ENCODE measurements at places on chromosomes 7 and 10.
A peak's percentile ranks its signal among the peaks of the same experiment; 100 is the strongest.

- DNase-seq, result no peak
Measured at GRCh38 chr10:125101049-125101448, 59.3 kb downstream of the CTBP2 start.

- DNase-seq, result no peak
Measured at GRCh38 chr7:120979765-120980499, 8.6 kb upstream of the CPED1 start.

GRCh38 chr10:127452568-127452967 is 96.5 kb upstream of the NPS start:
- no peak for DNase-seq

- DNase-seq, result no peak
Measured at GRCh38 chr10:10292501-10292900, 725.2 kb upstream of the CELF2 start.

GRCh38 chr10:1661859-1662437 is 75.4 kb downstream of the ADARB2 start:
- no peak for DNase-seq

DNA sequence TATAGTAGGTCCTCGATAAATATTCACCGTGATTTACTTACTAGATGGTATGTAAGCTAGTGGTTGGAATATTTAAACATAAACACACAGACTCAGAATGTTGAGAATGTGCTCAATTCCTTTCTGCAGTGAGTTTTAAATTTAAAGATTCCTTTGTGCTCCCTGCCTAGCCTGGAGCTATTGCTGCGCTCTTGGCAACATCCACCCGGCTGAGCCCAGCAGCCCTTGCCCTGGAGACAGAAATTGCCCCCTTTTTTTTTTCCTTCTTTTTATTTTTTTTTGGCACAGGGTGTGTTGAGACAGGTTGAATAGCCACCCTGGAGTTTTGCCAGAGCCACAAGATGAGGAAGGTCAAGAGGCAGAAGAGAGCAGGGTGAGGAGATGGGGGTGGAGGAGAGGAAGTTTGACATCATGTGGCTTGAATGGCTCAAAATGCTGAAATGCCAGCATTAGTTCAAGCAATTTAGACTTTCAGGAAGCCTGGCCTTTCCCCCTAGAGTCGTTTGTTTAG is 180.8 kb downstream of the PRKCQ start:
- no peak for DNase-seq

DNA sequence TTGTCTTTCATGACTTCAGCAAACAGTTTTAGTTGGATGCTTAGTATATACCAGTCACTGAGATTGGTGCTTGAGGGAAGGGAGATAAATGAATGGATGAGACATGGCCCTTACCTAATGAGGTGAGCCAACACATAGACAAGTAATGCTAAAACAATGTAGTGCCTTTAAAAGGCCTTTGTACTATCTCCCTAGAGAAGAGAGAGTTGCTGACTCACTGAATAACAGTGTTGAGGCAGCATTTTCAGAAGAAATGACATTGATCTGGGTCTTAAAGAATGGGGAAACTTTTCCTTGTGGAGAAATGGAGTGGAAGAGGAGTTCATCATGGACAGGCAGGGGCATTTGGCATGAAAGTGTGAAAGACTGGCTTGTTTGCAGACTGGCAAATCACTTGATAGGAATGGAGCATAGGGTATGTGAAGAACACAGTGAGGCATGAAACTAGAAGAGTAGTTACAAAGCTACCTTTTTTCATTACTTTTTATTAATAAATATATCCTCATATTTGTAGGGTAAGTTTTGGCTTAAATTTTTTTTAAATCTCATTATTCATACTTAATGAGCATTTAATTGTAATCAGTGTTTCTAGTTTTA is 91.2 kb downstream of the KAT6B start:
- no peak for DNase-seq

DNA sequence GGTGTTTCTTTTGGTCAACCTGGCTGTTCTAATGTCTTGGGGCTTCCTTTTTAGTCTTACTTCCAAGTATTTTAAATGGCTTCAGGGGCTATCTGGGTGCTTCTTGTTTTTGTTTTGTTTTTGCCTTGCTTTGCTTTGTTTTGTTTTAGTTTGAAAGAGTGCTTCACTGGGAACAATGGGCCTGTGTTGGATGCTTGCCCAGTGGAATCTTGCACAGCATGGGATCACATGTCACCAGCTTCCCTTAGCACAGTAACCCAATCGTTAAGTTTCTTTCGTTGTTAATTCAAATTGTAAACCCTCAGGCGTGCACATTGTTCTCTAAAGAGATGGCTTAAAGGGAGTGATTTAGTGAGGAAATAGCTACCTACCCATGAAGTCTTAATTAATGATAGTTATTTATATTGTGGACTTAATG is 8.9 kb downstream of the COL17A1 start:
- DNase-seq, result no peak

GRCh38 chr10:48470893-48471805 is 133.7 kb downstream of the ARHGAP22 start:
- no peak for DNase-seq

- no peak for DNase-seq
Measured at GRCh38 chr10:77490534-77491314, 146.9 kb downstream of the KCNMA1 start.

- DNase-seq, result no peak
Measured at GRCh38 chr10:93034426-93034825, 26.2 kb upstream of the CYP26C1 start.

DNA sequence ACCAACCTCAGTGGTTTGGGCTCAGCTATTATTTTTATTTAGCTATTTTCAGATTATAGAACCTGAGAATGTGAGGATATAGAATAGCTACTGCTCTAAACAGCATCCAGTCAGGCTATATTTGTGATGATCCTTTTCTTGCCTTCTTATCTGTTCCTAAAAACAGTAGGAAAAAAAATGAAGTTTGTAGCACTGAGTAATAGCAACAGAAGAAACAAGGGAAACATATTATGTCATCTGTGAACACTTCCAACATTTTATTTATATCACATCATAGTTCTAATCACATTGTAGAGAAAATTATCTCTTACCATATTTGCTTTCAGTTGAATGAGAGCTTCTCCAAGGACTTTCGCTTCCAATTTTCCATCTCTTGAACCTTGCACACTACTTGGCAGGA is 229.6 kb upstream of the PTPRZ1 start:
- no peak for DNase-seq

GRCh38 chr10:85187047-85187446 is 858.7 kb downstream of the CCSER2 start:
- DNase-seq, result no peak

GRCh38 chr7:110095372-110096052 is 995.4 kb upstream of the LRRN3 start:
- no peak for DNase-seq

DNA sequence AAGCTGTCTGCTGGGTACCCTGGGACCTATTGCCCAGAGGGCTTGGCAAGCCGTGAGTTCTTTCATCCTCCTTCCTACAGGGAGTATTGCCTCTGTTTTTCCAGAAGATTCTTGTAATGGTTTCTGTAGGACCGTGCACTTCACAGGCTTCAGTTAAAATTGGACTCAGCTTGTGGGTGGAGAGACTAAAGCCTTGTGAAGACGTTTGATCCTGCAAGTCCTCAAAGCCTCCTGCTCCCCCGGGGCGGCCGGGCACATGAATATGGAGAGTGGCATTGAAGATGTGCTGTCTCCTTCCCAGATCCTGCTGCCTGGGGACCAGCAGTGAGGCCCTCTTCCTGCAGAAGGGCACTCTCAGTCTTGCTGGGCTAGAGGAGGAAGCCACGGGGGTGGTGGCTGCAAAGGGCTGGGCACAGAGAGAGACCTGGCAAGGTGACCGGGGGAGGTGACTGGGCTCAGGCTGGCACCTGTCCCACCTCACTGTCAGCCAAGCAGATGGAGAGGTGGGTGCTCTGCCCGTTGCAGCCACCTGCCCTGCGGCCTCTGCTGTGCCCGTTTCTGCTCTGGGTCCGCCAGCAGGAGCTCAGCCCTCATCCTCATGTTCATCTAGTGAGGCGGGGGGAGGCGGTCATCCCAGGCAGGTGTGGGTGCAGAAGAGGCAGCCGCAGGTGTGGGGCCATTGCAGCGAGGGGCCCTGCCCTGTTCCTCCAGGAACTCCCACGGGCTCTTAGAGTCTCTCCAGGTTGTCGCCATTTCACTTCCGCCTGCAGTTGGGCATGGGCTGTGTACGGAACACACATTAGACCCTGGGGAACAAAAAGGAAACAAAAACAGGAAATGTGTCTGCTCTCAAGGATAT is 55.7 kb downstream of the TMEM209 start:
- DNase-seq, result no peak

DNA sequence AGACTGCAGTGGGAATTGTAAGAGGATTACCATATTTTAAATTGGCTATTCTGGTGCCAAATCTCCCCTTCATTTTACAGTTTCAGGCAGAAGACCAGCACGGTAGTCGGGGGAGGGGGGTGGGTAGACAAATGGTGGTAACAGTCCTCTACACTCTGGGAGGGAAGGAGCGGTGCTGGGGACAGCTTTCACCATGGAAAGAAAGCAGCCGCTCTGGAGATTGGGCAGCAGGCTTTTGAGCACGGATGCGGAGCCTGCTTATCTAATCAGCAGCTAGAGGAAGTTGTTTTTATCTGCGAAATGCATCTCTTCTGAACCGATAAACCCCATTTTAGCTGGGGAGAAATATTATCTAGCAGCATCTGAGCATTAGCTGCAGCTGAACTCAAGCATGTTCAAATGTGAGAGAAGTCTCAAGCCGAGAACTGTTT is 28.7 kb downstream of the IKZF1 start:
- no peak for DNase-seq

DNA sequence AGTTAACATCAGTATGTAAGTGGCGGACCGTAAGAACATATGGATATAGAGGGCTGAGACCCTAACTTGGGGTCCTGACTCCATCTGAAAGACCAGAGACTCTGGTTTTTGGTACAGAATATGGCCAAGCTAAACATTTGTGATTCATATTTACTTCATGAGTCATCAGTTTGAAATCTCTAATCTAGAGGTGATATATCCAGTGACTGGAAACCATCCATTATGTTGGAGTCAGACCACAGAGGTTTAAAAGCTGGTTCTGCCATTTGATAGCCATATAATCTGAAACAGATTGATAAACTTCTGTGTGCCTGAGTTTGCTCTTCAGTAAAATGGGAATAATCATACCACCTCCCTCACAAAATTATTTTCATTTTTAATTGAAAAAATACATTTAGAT is 505.3 kb downstream of the SORCS3 start:
- no peak for DNase-seq

DNA sequence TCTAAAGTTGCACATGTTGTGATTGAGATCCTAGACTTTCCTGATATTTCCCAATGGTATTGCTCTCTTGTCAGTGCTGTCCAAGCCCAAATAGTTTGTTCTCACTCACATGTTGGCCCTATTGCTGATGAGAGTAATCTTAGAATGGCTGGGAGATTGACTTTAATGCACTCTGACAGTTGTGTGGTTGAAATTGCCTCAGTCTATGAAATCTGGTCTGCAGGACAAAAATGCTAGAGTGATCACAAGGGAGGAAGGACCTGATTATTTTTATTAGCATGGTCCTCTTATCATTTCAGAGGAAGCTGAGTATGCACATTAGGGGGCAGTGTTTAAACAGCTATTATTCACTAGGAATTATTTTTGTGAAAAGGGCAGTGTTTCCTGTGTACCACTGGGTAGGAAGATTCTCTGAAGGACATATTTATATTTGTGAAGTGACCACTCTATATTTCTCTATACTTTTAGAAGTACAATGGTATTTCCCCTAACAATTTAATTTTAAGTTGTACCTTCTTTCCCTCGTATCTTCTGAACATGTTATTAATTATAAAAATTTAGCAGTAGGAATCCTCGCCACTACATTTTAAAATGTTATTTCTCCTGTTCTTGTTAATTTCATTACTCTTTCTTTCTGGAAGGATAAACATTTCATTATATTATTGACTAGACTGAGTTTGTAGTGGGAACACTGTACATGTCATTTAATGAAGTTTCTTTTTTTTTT is 64.4 kb downstream of the SUGCT start:
- DNase-seq, result peak; percentile 52

- no peak for DNase-seq
Measured at GRCh38 chr7:88331322-88331721, 24.6 kb upstream of the STEAP4 start.

DNA sequence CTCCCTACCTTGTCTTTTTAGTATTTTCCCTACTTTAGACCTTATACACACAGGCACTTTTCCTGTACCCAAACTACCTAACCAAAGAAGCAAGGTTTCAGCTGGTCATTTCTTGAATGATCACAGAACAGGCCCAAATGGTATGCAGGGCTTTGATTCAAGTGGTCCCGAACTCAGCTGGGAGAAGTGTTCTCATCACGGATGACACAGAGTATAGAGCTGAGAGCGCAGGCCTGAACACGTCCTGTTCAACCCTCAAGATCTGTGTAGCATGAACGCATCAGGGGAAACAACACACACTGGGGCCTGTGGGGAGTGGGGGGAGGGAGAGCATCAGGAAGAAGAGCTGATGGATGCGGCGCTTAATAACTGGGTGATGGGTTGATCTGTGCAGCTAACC is 318.2 kb downstream of the SFMBT2 start:
- DNase-seq, result no peak

GRCh38 chr10:52187521-52188258 is 126.4 kb upstream of the DKK1 start:
- DNase-seq, result no peak

GRCh38 chr10:123726836-123727235 is 60.7 kb downstream of the GPR26 start:
- DNase-seq, result no peak

DNA sequence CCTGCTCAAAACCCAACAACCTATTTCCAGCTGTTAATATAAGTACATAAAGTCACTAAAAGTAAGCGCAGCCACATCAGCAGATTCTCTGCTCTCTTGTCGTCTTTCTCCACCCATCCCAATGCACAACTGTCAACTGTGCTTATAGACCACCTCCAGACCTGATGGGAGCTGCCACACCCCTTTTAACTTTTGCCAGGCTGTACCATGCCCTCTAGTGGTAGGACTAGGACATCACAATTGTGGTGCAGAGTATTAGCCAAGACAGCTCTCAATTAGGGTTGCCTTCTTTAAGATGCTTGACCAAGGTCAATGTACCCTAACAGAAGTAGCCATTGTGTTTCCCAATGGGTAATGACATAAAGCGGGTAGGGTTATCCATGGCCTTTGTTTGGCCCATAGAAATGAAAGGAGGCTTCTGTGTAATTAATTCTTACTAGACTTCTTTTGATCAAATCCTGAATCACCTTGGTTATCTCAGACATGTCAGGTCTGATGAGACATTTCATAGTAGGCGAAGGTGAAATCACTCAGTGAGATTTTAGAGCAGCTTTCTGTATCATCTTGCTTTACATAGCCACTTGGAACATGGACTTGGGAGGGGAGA is 68.1 kb downstream of the SCRN1 start:
- no peak for DNase-seq

Data from AG04449 (cell line).